Esophagus muscularis mucosa (tissue), 4 donors: ENCODE measurements at places on chromosomes 1 and 21. TPM values are rescaled to one million over a fixed set of nuclear protein-coding genes. Genes with fewer than 3 reads are reported as not detected.

Gene CLCA1
- not detected for total RNA-seq

GRCh38 chr1:4778056-4778455, 123.6 kb downstream of the AJAP1 start:
- no peak for DNase-seq

- no peak for DNase-seq
Observed at GRCh38 chr21:27407271-27407670, 440.4 kb upstream of the ADAMTS5 start.

Gene PEX14
- total RNA-seq, result 24.2 TPM

GRCh38 chr1:160575112-160575664, 4.1 kb downstream of the CD84 start:
- no peak for DNase-seq

DNA sequence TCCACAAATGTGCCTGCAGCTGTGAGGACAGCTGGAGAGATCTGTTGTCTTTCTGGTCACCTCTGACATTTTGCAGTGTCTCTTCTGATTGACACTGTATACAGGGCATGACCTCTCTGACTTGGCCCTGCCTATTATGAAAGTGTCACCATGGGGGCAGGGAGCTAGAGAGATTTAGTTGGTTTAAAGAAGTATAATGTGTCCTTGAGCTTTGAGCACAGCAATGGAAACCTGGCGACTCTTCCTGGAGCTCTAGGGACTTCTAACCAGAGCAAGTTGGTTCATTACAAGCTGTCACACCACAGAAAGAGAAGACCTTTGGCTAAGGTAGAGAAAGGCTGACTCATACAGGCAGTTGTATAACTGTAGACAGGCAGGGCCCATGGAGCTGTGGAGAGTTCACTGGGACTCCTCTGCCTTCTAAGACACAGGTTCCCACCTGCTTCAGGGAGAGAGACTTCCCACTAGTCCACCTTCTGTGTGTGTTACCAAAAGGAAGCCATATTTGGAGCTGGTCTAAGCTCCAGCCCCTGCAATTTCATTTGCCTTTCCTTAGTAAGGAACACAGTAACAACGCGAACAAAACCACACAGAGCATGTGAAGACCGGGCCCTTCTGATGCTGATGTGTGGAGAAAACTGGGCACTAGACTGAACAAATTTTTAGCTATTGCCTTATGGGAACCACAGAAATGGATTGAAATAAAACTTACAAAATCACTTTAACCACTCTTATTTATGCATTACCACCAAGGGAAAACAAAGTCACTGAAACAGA, 90.5 kb upstream of the ADAR start:
- no peak for DNase-seq

GRCh38 chr1:150543500-150544143, 5.6 kb upstream of the ADAMTSL4 start:
- no peak for DNase-seq

GRCh38 chr1:61853583-61853982, 111.3 kb downstream of the PATJ start:
- no peak for DNase-seq

- DNase-seq, result no peak
Observed at GRCh38 chr1:119091618-119092017, 48.8 kb downstream of the WARS2 start.
